ENCODE measurements at places on chromosomes 1 and 21. TPM values are rescaled to one million over a fixed set of nuclear protein-coding genes. Genes with fewer than 3 reads are reported as not detected.

Gene FAM177B
- total RNA-seq = not detected

Gene KCNC4
- 0.51 TPM for total RNA-seq

Gene CD53
- total RNA-seq = not detected

Gene LRRC3
- total RNA-seq = not detected

Gene CNTN2
- not detected for total RNA-seq

Gene CR1L
- not detected for total RNA-seq

Gene SH2D1B
- 0.13 TPM for total RNA-seq

Gene PFDN2
- 58.6 TPM for total RNA-seq

Gene RAP1GAP
- total RNA-seq = 0.06 TPM

Gene BRDT
- total RNA-seq = not detected

Gene AMPD1
- total RNA-seq = not detected

Gene DCDC2B
- total RNA-seq = not detected

Gene FALEC
- not detected for total RNA-seq

Gene LRRN2
- total RNA-seq = not detected

Gene ELAPOR1
- total RNA-seq = 0.38 TPM

Gene EPHA2
- 73.1 TPM for total RNA-seq

Gene BMP8B
- total RNA-seq = 0.58 TPM

Gene OR2T33
- not detected for total RNA-seq

Gene MASP2
- not detected for total RNA-seq

Gene SHCBP1L
- not detected for total RNA-seq

Gene TRPM2
- not detected for total RNA-seq

Gene CSF3R
- not detected for total RNA-seq

Gene ADAMTSL4
- total RNA-seq = 3.1 TPM

Gene TNFRSF8
- 0.19 TPM for total RNA-seq

Gene STIL
- total RNA-seq = 26.5 TPM

Gene DUSP10
- 43.4 TPM for total RNA-seq

Gene RNU1-4
- under 0.01 TPM for total RNA-seq

Gene NBPF10
- 1.3 TPM for total RNA-seq
